ENCODE measurements at places on chromosomes 6 and 20.

- DNase-seq, result no peak
Measured at GRCh38 chr6:37972994-37973757, 153.6 kb downstream of the ZFAND3 start.

DNA sequence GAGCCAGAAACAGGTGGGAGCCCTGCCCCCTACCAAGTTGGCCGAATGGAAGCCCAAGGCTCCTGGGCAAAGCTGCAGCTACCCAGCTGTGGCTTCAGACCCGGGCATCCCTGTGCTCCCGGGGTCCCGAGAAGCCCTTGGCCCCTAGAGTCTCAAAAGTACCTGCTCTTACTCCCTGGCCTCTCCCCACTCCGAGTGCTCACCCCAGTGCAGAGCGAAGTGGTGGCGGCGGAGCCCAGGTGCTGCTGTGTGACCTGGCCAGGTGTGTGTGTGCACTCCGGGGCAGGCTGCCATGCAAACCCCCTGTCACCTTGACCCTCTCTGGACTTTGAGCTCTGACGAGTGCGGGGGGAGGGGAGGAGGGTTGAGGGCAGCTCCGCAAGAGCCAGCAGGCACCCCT, 493.8 kb upstream of the MANEA start:
- DNase-seq, result no peak

GRCh38 chr6:170454512-170455285, 98.4 kb downstream of the PSMB1 start:
- DNase-seq, result no peak

- DNase-seq, result no peak
Measured at GRCh38 chr6:150617496-150618460, 18.1 kb downstream of the PLEKHG1 start.

- DNase-seq, result no peak
Measured at GRCh38 chr6:75926293-75927168, 145.9 kb downstream of the IMPG1 start.

GRCh38 chr6:163835439-163836171, 421.1 kb downstream of the QKI start:
- DNase-seq, result no peak

DNA sequence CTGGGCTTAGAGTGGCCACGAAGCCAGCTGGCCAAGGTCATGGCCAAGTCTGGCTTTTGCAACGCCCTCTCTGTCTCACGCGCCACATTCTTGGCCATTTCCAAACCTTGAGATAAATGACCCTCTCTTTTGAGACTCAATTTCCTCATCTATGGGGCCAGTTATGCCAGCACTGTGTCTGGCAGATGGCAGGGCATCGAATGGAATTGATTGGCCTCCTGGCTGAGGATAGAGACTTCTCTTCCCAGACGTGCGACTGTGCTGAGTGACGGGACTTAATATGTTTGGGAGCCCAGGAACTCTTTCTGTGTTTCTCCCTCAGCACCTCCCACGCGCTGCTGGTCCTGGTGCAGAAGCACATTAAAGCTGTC, 7.6 kb downstream of the BPIFB2 start:
- DNase-seq, result no peak

DNA sequence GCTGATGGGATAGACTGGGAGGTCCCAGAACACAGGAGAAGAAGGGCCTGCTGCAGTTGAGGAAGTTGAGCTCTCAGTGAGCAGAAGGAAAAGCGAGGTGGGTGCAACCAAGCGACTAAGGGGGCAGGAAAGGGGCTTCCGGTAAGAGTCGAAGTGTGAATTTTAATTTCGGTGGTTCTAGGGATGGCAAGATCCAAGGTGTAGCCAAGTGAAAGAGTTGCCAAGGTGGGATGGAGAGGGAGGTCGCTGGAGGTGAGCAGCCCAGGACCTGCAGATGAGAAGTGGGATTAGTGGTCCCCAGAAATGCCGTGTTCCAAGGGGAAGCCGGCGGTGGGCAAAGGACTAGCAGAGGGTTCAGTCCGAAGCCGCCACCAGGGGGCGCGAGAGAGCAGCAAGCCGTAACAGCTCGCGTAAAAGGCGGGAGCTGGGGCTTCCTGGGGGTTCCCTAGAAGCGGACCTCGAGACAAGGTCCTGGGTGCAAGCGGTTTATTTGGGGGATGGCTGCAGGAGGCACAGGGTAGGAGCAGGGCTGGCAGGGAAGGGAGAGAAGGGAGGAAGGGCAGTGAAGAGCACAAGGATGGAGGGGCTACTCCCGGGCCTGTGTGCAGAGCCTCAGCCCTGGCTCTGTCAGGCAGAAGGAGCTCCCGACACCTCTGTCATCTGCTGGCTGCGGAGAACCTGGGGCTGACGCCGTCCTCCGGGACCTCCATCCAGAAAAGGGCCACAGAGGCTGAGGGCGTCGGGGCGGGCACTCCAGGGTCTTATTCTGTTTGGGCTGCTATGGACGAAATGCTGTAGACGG, 103.6 kb downstream of the PAX1 start:
- DNase-seq, result peak; percentile 4

DNA sequence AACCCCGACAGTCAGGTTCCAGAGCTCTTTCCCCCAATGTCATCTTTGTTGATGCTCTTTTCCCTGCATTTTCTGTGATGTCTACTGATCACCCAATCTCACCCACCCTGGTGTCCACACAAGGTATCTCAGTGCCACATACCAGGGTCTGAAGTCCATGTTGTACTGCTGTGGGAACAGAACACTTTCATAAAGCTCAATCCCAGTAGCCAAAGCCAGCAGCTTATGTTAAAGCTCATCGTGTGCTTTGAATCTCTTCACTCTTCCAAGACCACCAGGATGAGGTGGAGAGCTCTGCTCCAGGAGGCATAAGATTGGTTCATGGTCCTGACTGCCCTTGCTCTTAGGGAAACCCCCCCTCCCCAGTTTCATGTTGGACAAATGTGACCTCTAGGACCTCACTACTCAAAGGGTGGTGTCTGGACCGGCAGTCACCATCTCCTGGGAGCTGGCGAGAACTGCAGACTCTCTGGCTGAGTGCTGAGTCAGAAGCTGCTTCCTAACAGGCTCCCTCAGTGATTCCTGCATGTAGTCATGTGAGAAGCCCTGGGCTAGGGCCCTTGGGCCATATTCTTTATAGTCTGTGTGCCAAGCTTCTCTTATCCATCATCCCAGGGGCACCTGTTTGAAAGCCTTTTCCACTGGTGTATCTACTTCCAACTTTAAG, 13.4 kb upstream of the CPNE5 start:
- no peak for DNase-seq

GRCh38 chr20:37229357-37229756, 32.3 kb downstream of the GHRH start:
- DNase-seq, result no peak

DNA sequence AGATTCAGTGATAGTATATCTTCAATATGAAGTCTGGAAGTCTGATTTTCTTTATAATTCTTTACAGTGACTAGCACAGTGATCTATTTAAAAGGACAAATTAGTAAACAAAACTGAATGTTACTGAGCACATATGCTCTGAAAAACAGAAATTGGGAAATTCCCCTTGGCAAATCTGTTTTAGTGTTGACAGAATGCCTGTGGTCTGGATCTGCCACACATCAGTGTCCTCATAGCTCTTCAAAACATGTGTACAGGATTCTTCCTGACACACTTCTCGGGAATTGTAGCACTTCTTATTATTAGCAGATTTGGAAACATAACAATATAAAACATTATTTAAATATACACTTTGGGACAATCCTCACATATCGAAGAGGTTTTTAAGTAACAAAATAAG, 354.3 kb downstream of the COL12A1 start:
- no peak for DNase-seq

GRCh38 chr6:129751384-129751783, 41.4 kb upstream of the ARHGAP18 start:
- DNase-seq, result no peak

- no peak for DNase-seq
Measured at GRCh38 chr6:130018744-130019325, 454 bp downstream of the L3MBTL3 start.

- no peak for DNase-seq
Measured at GRCh38 chr6:35024551-35025054, 116.5 kb downstream of the TCP11 start.

GRCh38 chr6:133399426-133399825, 158.3 kb downstream of the EYA4 start:
- no peak for DNase-seq

GRCh38 chr6:128464790-128465189, 55.6 kb downstream of the PTPRK start:
- DNase-seq, result no peak

- no peak for DNase-seq
Measured at GRCh38 chr6:23006656-23007055, 437.3 kb downstream of the HDGFL1 start.

GRCh38 chr6:135179372-135179771, 1.7 kb upstream of the MYB start:
- DNase-seq, result no peak

DNA sequence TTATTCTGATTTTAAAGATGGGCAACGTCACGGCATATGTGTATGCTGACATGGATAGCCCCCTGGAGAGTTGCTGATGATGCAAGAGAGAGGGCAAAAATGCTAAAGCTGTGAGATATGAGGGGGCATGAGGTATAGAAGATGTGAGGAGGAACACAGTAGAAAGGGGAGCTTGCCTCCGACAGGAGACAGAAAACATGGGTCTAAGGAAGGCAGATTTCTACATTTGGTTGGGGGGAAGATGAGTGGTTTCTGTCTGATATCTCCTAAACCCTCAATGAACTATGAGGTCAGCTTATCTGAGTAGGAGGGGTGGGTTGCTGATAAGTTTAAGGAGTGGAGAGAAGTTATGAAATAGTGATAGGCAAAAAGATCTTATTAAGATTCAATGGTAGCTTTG, 6.0 kb downstream of the RNF24 start:
- DNase-seq, result no peak

GRCh38 chr6:33702345-33702977, 9.0 kb downstream of the UQCC2 start:
- no peak for DNase-seq

DNA sequence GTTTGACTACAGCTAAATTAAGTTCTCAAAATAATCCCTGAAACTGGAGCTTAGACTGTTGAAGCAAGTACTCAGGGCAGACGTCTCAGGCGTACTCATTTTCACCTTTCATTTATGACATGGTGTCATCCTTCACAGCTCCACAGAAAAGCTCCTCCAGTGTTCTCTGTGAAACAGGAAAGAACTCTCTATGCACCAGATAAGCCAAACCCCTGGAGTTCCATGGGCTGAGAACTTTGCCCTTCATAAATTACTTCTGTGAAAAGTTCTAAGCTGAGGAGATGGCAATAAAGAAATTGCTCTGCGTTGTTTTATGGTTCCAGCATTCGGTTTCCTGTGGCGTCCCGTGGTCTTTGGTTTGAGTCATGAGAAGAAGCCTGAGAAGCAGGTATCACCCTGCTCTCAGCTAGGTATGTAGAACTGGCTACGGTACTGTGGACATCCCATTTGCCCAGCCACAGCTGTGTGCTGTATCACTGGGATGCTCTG, 20.2 kb upstream of the RREB1 start:
- no peak for DNase-seq

- no peak for DNase-seq
Measured at GRCh38 chr6:70673054-70673453, 5.4 kb downstream of the SMAP1 start.

- no peak for DNase-seq
Measured at GRCh38 chr6:38039502-38039901, 220.0 kb downstream of the ZFAND3 start.

DNA sequence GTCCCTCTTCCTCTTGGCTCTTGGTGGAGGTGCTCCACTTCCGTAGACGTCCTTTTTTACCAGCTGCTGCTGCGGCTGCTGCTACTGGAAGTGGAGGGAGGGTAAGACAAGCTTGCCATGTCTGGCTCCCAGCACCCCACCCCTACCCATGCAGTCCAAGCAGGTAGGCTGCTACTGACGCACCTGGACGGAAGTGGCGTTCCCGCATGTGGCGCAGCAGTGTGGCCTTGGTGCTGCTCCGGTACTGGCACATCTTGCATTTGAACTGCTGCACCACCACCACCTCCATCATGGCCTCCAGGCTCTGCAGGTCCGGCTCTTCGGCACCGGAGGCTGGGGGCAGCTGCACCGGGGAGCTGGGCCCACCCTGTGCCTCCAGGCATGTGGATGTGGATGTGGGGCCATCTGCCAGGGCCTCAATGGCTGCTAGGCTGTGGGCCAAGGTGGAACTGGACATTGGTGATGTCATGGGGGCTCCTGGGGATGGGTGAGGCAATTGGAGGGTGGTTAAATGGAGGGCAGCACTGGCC, 4.4 kb downstream of the ZNF335 start:
- no peak for DNase-seq

GRCh38 chr20:40646361-40646760, 42.7 kb downstream of the MAFB start:
- DNase-seq, result no peak

DNA sequence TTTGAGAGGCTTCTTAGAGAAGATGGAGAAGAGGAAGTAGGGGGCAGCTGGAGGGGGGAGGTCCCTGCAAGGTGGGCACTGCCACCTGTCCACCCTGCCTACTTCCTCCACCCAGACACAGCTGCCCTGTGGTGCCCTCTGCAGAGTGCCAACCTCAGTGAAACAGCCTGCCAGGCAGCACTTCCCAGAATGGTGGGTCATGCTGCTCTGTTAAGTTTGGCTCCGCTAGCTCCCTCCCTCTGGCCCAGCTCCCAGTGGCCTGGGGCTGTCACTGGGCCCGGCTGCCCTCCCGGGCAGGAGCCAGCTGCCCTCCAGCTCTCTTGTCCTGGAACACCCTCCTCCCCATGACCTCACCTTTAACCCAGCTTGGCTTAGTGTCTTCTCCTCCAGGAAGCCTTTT, 5.1 kb upstream of the EPB41L1 start:
- no peak for DNase-seq

- no peak for DNase-seq
Measured at GRCh38 chr6:122997541-122998150, 1.6 kb downstream of the CLVS2 start.

GRCh38 chr20:47418069-47418757, 61.7 kb upstream of the ZMYND8 start:
- DNase-seq, result no peak

- DNase-seq, result no peak
Measured at GRCh38 chr6:139534472-139535115, 160.1 kb upstream of the CITED2 start.

DNA sequence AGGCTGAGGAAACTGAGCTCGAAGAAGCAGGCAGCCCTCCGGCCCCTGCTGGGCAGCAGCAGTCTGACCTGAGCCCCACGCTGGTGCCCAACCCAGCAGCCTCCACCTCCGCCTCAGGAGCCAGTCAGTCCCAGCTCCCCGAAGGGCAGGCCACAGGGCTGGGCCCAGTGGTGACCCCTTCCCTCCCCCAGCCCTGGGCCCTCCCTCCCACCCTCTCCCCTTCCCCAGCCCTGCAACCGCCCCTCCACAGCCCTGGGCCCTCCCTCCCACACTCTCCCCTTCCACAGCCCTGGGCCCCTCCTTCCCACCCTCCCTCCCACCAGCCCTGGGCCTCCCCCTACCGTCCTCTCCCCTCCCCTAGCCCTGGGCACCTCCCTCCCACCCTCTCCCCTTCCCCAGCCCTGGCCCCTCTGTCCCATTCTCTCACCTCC, 115.0 kb downstream of the TAF4 start:
- DNase-seq, result no peak

All from stimulated activated CD4-positive, alpha-beta T cell treated with anti-CD3 and anti-CD28 coated beads, Interleukin-1b, Interleukin-23, amount 100 ng/mL, for 1 hour (primary cell).